Stimulated activated CD4-positive, alpha-beta T cell treated with anti-CD3 and anti-CD28 coated beads, Interleukin-1b, Interleukin-23, amount 100 ng/mL, for 1 hour (primary cell): ENCODE measurements at places on chromosomes 1 and 21.

GRCh38 chr1:201360486-201360885 is 17.0 kb downstream of the TNNT2 start:
- DNase-seq = no peak

DNA sequence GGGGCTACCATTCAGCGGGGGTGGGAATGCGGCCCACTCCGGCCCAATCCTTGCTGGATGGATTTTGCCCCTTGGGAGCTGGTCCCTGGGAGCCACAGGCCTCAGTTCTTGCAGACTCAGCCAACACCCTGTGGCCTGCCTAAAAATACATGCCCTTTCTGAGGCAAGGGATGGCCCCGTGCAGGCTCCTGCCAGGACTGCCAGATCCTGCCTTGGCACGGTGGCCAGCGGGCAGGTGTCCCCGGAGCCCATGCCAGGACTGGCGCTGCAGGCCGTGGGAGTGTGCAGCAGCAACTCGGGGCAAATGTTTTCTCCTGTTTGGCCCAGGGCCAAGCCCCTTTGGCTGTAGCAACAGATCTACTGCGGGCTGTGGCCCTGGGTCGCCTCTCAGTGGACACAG is 1.6 kb upstream of the PANK4 start:
- no peak for DNase-seq

GRCh38 chr1:31166462-31166861 is 73.2 kb downstream of the NKAIN1 start:
- DNase-seq = no peak

DNA sequence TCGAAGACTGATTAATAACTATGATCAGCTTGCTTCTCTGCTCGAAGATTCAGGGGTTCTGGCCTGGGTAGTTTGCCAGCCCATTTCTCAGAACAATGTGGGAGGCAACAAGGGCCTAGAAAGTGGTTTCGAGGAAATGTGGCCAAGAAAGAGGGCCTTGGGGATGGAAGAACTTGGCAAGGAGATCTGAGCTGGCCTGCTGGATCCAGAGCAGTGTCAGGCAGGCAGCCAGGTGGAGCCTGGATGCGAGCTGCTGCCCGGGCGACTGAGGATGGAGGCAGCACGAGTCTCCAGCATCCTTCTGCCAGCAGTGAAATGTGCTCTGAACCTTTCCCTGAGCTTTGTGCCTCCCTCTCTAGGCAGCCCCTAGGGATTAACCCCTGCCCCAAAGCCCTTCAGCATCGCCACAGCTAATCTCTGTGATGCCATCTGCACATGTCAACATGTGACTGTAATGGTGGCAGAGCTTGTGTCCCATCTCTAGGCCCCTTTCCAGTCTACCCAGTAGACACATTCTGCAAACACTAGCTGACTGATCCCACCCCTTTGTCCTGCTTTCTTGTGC is 61.0 kb upstream of the NEK2 start:
- no peak for DNase-seq

GRCh38 chr1:17162941-17163340 is 42.0 kb upstream of the PADI1 start:
- no peak for DNase-seq

GRCh38 chr1:180150982-180151381 is 3.7 kb upstream of the QSOX1 start:
- DNase-seq = no peak

- DNase-seq = no peak
Observed at GRCh38 chr1:213369465-213369864, 318.4 kb downstream of the RPS6KC1 start.

DNA sequence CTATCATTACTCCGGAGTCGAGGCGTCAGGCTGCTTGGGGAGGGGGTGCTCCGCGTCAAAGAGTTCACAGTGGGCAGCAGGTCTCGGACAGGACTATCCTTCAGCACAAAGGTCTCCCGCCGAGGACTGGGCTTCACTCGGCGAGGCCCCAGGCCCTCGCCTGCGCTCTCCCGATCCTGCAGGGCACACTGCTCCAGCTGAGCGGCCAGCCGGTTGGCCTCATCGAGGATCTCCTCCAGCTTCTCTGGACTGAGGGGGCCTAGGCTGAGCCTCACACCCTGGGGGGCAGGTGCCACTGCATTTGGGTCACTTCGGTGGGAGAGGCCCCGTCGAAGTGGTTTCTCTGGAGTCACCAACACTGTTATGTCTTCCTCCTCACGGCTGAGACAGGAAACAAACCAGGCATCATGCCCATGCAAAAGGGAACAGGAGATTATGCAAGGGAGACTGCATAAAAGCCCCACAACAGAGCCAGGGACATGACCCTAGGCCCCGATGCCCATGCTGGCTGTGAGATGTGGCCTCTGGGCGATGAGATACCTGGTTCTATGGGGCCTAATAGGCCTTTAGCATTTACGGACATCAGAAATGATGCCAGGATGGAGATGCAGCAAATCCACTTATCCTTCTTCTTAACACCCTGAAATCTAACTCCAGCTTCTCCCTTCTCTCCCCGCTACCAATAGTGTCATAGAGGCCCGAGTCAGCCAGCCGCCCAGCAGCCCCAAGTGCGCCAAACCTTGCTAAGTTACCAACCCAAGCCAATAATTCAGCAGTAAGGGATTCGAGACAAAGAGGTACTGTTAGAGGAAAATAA is 1.1 kb downstream of the PSRC1 start:
- no peak for DNase-seq

DNA sequence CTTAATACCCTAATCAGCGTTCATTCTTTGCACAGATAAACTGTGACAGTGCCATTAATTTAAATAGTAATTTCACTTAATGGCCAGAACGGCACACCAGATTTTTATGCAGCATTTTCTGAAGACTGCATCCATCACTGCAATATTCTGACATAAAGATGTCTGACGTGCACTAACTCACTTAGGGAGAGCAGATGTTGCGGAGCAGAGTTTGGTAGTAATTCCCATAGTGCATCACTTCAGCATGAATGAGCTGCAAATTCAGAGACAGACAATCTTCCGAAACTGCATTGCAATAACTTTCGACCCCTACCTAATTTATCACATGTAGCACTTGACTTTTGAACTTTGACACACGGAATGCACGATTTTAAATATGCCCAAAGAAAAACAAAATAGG is 225.3 kb downstream of the KCTD3 start:
- no peak for DNase-seq

DNA sequence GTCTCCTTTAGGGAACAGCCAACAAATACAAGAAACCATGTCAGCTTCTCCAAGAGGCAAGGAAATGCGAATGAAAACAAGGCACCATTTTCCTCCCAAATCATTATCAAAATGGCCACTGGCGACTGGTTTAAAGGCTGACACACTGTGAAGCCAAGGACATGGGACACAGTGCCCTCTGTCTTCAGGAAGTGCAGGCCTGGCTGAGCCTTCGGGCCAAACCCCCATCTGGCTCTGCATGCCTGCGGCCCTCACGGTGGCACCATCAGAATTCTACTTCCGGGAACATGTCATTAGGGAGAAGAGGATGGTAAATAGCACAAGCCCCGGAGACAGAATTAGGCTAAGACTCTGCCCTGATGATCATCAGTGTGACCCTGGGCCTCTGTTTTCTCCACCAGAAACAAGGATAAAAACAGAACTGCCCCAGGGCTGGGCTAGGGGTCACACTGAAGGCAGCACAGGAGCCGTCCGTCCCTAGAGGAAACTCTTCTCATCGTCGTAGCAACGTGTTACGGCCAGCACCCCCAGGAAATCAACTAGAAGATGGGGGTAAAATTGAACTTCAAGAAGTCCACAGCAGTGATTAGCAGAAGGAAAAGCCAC is 103.5 kb downstream of the NPHP4 start:
- no peak for DNase-seq

GRCh38 chr1:229091721-229092136 is 179.2 kb upstream of the RAB4A start:
- no peak for DNase-seq
